ENCODE measurements at places on chromosomes 4 and X.

- DNase-seq = no peak
These were observed 12.8 kb downstream of the MTM1 start for GRCh38 chrX:150581093-150581775.

DNA sequence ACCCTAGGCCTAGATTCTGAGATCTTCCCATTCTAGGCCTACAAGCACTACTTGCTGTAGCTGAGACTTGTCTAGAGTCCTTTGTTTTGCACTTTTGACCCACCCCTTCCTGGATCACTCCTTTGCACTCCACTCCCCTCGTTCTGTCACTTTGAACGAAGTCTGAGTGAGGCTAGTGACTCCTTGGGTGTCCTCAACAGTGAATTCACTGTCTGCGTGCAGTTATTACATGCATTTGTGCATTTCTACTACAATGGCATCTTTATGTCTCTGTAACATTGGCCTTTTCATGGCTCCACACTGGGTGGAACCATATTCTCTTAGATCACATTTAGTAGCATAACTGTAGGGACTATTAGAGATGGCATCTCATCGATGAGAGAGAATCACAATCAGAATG is 50.5 kb downstream of the OCRL start:
- DNase-seq = no peak

DNA sequence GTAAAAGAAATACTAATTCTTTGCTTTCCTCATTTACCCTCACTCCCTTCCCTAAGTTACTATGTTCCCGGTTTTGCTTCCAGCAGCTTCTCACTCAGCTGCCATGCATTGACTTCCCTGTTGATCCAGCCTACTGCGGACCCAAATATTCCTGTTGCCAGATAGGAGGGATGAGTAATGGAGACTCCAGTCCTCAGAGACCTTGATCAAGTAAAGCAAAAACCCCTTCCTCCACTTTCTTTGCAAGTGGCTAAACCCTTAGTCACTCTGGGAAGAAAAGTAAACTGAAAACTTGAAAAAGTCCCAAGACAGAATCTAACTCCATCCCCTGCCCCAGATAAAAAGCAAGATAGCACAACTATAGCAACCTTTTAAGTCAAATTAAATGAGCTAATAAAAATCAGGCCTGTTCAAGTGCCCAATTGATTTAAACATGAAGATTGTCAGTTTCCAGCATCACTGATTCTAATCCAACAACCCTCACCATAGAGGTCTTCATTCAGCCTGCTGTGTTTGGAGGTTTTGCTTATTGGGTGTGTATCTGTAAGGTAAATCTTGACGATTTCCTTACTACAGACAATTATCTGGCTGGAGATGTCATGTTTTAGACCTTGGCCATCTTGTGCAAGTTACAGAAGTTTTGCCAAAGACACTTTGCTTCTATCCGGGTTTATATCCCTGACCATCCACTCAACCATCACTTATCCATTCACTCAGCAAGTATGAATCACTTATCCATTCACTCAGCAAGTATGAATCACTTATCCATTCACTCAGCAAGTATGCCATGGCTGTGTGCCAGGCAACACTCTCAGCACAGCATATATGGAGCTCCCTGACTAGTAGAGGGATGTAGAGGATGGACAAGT is 17.6 kb downstream of the FGFBP1 start:
- no peak for DNase-seq

DNA sequence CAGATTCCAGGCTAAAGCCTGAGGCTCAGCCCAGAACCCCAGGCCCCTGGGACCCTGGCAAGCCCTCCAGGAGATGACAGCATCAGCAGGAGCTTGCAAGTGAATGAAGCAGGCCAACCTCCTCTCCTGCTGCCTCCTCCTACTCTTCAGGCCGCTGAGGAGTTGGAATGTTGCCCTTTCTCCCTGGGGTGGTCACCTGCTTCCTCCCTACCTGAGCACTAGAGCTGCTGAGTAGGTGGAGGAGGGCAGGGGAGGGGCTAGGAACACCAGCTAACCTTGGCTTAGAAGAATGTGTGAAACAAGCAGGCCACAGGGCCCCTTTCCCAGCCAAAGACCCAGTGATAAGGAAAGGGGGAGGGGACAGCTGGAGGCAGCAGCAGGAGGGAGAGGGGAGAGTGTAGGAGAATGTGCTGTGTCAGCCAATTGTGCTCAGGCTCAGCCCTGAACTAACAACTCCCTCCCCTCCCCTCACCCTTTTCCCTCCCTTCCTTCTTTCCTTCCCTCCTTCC is 58.0 kb downstream of the PJA1 start:
- DNase-seq = peak; percentile 26

- DNase-seq = no peak
These were observed 163.9 kb downstream of the KDR start for GRCh38 chr4:54961357-54961975.

DNA sequence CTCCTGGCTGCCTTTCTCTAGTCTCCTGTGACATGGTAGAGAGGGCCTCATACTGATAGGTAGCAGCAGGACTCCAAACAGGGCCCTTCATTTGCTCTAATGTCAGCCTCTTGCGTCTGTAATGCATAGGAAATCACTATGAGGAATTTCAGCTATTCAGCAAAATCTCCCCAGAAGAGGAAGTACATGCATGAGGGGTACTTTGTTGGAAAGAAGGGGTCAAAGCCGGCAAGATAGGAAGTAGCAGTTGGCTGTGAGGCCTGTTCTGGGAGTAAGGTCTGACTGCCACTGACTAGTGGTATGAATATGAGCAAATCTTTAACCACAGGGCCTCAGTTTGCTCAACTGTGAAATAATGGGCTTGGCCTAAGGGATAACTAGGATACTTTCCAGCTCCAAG is 283.2 kb downstream of the ARHGAP10 start:
- DNase-seq = no peak

DNA sequence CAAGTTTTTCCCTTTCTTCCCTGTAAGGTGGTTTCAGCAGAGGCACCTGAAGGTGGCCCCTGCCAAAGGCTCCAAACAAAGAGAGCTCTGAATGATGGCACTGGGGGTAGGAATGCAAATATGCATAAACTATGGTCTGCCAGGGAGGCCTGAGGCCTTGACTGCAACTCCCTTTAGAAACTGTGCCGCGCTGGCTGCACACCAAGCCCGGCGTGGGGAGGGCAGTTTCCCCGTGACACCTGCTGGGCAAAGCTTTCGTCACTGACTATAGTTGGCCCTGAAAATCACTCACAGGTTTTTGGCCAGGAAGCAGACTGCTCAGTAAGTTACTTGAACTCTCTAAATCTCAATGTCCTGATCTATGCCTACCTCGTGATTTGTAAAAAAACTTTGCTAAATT is 97.8 kb upstream of the ATOH1 start:
- no peak for DNase-seq

DNA sequence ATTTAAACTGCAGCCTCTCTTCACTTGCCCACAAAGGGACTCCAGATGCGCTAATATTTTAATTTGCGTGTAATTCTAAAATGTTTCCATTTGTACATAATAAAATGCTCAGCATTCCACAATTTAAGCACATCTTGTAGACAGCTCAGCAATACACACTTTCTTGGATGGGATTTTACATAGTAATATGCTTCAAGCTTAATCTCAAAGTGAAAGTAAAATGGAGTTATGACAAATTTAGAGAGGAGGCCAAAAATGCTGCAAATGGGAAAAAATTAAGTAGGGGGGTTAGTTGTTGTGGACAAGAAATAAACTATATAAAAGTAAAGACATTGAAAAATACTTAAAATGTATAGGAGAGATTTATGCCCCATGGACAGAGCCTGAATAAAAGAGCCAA is 149.1 kb downstream of the FBXO8 start:
- no peak for DNase-seq

- no peak for DNase-seq
These were observed 67.6 kb upstream of the GUCY1A1 start for GRCh38 chr4:155599085-155599484.

DNA sequence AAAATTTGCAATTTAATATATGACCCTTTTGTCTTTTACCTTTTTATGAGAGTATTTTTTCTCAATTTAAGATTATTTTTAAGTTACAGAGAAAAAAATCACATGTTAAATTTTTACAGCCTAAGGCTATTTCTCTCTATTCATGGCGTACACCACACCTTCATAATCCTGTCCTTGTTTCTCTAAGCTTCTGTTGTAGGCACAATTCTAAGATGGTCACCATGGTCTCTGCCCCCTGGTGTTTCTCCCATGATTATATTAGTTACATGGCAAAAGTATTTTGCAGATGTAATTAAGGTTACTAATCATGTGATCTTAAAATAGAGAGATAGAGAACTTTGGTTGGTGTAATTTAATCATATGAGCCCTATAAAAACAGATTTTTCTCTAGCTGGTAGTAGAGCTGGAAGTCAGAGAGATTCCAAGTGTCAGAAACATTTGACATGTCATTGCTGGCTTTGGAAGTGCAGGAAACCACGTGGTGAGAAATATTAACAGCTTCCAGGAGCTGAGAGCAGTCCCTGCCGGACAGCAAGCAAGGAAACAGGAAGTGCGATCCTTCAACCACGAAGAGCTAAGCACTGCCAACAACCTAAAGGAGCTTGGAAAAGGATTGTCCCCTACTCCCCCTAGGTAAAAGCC is 89.8 kb downstream of the EIF4E start:
- peak; percentile 2 for DNase-seq

- DNase-seq = no peak
These were observed 2.0 kb upstream of the PROM1 start for GRCh38 chr4:16085822-16086221.

DNA sequence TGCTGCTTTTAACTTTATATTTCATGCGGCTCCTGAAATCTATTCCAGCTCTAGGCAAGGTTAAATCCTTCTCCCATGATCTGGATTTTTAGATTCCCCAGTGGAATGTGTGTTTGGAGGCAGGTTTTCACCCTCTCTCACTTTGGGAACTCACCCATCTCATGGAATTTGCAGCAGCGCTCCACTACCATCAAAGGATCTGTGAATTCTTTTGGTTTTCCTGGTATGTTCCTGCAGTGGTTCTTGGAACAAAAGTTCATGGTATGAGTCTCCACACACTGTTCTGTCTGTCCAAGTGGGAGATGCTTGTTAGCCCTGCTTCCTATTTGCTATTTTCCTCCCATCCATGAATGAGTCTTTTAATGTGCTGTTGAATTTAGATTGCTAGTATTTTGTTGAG is 14.0 kb downstream of the APOOL start:
- no peak for DNase-seq

- no peak for DNase-seq
These were observed 62.2 kb downstream of the DIPK2B start for GRCh38 chrX:45138525-45138924.

- DNase-seq = no peak
These were observed 559.6 kb upstream of the AMOT start for GRCh38 chrX:113400193-113400704.

- no peak for DNase-seq
These were observed 32.2 kb downstream of the EDNRA start for GRCh38 chr4:147513091-147513490.

DNA sequence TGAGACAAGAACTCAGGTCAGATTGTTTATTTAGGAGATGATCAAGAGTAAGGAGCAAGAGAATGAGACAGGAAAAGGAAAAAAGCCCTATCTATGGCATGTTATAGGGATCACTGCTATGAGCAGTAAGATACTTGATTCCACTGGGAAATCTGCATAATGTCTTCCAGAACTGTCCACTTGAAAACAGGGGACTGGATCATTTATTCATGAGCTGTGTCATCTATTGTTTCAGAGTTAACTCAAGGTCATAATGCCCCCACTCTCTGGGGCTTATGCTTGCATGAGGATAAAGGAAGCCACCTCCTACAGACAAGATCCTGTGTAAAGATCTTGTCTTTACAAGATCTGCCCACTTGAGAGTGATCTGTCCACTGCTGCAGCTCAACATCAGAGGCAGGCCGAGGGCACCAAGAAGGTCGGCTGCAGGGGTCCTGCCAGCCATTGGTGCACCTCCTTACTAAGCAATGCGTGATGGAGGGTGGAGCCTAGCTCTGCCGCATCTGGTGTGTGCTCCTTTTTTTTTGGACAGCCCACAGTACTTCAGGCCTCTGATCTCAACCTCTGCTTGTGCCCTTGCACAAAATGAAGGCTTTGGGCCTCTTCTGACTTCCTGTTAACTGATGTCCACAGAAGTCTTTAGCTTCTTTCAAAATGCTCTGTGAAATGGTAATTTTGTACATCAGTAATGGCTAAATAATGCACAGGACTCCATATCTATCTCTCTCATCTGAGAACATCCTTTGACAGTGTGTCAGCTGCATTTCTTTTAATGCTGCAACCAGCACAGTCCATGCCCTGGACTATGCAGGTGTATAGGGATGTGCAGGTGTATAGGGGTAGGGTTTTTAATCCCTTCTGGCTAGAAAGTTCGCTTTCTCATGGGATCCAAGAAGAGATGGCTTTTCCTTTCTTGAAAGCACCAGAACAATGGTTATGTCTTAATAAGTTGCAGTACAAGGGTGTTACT is 95.9 kb upstream of the TRPC3 start:
- DNase-seq = no peak

DNA sequence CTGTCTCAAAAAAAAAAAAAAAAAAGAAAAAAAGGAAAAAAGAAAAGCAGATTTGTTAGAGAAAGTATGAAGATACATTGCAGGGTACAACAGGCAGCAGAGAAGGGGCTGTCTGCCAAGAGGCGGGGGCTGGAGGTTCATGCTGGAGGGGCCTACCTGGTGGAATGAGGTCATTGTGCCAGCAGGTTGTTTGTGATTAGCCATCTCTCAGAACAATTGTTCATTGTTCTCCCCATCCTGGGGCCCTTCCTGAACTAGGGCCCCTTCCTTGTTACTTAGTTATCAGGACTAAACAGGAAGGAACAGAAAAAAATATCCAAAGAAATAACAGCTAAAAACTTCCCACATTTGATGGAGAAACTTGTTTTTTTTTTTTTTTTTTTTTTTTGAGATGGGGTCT is 14.0 kb upstream of the GPKOW start:
- DNase-seq = no peak

- DNase-seq = no peak
These were observed 19.8 kb upstream of the TASL start for GRCh38 chrX:30597216-30598012.

- DNase-seq = peak; percentile 59
These were observed 28.1 kb downstream of the BEX3 start for GRCh38 chrX:103404231-103405008.

DNA sequence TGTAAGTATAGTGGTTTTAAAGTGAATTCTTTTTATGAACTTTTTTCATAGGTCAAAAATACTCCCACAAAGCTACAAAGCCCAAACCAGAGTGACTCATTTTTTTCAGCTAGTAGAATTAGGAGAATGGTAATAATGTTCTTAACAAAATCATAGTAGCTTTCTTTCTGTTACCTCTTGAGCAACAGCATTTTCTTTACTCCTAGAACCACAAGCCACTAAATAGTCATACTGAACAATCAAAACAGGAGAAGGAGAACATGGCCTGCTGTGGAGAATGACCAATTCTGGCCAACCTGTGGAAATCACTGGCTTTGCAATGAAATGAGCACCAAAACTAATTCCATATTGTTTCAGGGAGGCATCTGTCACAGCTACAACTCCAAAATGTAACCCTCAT is 112.9 kb downstream of the AMMECR1 start:
- DNase-seq = no peak

DNA sequence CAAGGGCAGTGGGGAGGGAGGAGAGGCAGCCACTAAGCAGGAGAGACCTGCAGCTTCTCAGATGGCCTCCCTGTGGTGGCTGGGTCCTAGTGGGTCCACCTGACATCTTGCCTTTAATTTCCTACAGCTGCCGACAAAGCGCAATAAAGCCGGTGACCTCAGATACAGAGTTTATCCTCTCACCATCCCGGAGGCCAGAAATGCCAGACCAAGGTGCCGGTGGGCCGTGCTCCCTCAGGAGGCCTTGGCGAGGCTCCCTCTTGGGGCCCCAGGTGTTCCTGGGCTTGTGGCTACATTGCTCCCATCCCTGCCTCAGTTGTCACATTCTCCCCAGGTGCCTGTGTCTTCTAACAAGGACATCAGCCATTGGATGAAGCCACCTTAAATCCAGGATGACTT is 103.0 kb downstream of the ADRA2C start:
- DNase-seq = no peak

- DNase-seq = peak; percentile 72
These were observed at the start of gene GLRB for GRCh38 chr4:157075811-157076577. GLRB (plus strand) TSS chr4:157076150; CDS start chr4:157078025, 1,875 bp downstream.
